WTC11 (cell line): ENCODE measurements at places on chromosomes 3 and 15. TPM values are rescaled to one million over a fixed set of nuclear protein-coding genes. Genes with fewer than 3 reads are reported as not detected.

The C3orf70 gene
- 0.64 to 0.70 TPM (median 0.69 TPM) in 3 replicates for total RNA-seq

The EPHA6 gene
- total RNA-seq = 2.1 to 3.5 TPM (median 3.3 TPM) in 3 replicates

The GXYLT2 gene
- 5.3 to 6.5 TPM (median 6.2 TPM) in 3 replicates for total RNA-seq

The PLIN1 gene
- 0.37 to 0.70 TPM (median 0.48 TPM) in 3 replicates for total RNA-seq

The COL6A6 gene
- total RNA-seq = 0.09 to 0.11 TPM (median 0.09 TPM) in 3 replicates

The ISLR gene
- 0.50 to 0.63 TPM (median 0.62 TPM) in 3 replicates for total RNA-seq

The THRB gene
- 4.5 to 5.8 TPM (median 4.8 TPM) in 3 replicates for total RNA-seq

The ALCAM gene
- total RNA-seq = 24.0 to 30.7 TPM (median 25.0 TPM) in 3 replicates

The SENP8 gene
- total RNA-seq = 6.0 to 6.8 TPM (median 6.3 TPM) in 3 replicates

DNA sequence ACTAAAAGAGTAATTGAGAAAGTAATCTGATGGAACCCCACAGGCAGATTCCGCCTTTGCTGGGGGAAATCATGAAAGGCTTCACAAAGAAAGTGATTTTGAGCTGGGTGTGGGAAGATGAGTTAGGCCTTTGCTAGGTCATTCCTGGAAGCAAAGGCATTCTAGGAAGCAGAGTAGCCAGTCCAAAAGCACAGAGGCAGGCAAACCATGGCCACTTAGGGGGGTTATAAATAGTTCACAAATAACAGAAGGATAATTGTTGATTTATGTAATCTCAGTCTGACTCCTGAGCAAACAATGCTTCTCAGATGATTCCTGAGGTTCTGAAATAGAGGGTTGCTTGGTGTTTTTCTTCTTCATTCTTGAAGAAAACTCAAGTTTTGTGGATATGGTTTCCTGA lies 576.3 kb downstream of the NTRK3 start:
- DNase-seq = no peak

DNA sequence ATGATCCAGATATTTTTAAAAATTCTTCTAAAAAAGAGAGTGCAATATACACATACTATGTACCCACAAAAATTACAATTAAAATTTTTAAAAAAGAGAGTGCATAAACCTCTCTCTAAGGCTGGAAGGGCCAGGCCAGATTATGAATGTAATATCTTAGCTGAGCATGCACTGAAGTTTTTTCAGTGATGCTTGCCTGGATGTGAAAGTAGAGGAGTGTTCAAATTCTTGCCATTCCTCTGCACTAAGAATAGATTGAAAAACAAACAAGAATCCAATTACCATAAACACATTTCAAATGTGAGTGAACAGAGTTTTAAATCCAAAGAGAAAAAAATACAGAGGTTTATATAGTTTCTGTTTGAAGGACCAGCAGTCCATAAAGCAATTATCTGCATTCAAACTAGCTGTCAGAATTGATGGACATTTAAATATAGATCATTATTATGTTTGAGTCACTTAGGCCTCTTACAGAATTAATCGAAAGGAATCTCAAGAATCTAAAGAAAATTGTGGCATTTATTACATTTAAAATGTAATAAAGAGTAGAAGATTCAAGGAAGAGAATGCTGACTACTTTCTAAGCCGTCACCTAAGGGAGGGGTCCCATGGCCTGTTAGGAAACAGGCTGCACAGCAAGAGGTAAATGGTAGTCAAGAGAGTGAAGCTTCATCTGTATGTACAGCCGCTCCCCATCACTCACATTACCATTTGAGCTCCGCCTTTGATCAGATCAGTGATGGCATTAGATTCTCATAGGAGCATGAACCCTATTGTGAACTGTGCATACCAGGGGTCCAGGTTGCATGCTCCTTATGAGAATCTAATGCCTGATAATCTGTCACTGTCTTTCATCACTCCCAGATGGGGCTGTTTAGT lies 159.3 kb upstream of the MDFIC2 start:
- DNase-seq = no peak

DNA sequence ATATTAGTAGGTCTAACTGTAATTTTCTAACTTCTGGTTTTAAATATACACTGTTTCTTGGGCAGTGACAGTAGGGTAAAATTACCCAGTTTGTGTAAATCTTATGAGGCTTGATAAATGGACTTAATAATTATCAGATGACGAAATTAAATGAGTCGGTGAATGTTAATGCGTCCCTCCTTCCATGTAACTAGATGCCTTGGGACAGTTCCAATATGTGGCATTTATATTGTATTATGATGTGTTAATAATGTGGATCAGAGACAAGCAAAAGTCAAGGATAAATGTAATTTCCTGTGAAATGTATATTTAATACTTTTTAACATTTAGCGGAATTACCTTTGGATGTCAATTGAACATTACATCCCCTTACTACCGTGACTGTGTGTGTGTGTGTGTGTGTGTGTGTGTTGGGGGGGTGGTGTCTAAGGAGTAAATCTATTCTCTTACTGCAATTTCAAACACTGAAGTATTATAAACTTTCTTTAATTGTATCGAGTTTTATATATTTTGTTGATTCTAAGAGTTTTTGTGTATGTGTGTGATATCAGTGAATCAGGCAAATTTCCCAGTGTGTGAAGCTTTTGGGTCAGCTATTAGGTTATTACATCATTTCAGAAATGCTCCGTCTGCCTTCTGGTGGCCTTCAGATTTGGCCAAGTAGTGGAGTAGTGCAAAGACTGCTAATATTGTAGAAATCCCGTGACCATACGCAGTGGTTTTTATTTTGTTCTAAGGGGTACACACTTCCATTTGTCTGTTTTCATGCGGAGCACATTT lies 50.1 kb downstream of the CNTN4 start:
- DNase-seq = no peak

DNA sequence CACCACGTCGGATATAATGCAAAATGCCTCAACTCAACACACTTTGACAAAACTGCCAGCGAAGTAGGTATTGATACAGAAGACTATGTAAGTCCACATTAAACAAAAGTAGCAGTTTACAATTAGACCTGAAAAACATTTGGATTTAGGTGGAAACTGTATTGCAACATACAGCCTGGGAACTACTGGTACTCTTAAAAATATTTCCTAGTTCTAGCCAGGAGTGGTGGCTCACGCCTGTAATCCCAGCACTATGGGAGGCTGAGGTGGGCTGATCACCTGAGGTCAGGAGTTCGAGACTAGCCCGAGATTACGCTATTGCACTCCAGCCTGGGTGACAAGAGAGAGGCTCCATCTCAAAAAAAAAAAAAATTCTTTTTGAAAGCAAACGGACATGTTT lies 246.2 kb downstream of the ZBTB20 start:
- DNase-seq = no peak

DNA sequence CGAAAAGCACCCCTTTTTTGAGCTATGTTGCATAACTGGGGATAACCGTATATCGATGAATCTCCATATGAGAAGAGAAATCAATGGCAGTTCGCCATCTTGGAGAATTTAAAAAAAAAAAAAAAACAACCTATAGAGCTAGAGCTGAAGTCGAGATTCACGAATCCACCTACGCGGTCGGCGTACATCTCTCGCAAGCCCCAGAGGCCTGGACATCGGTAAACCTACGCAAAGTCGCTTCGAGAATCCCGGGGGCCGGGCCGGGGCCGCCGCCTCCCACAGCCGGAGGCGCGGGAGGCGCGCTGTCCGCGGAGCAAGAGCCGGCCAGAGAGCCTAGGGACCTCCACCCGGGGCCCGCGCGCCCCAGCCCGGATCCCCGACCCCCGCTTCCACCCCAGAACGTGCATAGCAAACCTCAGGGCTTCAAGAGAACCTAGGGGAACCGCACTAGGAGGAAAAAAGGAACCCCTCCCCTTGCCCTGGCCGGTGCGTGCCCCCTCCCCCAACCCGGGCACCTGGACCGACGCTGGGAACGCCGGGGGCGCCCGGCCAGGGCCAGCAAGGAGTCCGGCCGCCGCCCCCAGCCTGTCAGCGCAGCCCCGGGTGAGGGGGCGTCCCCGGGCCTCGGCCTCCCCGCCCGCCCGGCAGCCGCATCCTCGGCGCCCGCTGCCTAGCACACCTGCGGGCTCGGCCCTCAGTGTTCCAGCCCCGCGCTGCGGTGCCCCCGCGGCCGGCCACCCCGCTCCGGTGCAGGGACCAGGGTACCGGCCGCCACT lies 567 bp downstream of the PFN2 start:
- DNase-seq = peak; percentile 75

GRCh38 chr3:49054344-49054862 lies 25.2 kb upstream of the IMPDH2 start:
- DNase-seq = no peak

DNA sequence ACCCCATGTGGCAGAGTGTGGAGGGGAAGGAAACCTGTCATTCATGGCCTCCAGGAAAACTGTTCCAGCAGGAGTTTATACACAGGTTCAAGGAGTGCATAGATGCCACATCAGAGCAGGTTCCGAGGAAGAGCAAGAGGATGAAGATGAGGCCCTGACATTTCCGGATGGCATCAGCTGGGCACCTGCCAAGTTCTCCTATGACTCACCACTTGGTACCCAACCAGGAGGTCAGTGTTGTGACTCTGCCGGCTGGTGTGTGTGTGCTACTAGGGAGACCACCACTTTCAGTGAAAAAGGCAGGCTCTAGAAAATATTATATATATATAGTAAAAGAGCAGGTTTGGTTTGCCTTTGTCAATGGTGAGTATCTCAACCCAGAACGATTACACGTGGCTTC lies 69.3 kb downstream of the NTRK3 start:
- DNase-seq = no peak

DNA sequence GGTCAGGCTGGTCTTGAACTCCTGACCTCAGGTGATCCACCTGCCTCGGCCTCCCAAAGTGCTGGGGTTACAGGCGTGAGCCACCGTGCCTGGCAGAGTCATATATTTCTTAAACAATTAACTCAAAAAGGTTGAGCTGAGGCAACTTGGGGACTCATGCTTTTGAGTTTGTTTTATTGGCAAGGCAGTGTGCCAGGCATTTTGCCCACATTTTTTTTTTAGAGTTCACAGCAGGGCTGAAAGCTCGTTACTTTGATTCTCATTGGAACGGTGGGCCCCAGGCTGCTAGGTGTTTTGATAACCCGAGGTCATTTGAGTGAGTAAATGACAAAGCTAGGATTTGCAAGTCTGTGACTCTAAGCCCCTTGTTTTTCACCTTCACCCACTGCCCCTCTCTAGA lies 76.2 kb downstream of the CCK start:
- DNase-seq = no peak

DNA sequence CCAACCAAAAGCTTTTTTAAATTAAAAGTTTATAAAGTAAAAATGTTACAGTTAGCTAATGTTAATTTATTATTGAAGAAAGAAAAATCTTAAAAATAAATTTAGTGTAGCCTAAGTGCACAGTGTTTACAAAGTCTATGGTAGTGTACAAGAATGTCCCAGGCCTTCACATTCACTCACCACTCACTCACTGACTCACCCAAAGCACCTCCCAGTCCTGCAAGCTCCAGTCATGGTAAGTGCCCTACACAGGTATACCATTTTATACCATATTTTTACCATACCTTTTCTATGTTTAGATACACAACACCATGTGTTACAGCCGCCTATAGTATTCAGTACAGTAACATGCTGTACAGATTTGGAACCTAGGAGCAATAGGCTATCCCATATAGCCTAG lies 29.1 kb downstream of the SSR3 start:
- DNase-seq = no peak

DNA sequence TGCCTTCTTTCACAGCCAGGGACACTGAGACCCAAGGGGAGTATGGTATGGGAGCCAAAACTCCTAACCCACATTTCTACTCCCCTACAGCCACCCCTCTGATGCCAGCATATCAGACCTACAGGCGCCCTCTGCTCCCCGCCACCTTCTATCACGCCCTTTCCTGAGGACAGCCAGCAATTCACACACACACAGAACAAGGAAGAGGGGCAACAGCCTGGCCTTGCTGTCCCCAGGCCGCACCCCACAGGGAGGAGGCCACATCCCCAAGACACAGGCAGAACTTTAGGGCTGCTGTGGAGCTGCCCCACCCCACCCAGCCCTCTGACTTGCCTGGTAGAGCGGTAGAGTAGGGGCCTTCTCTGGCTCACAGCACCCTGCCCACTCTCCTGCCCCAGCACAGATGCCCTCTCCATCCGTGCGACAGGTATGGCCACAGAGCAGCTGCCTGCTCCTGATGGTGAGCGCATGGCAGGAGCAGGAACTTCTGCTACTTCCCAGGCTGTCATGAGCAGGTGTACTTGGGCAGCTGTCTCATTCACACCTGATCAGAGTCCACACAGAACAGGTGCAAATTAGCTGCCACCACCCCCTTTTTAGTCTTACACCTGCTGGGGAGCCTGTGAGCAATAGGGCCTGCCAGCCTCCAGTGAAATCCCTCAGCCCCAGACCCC lies 33.4 kb downstream of the CCDC33 start:
- DNase-seq = no peak

DNA sequence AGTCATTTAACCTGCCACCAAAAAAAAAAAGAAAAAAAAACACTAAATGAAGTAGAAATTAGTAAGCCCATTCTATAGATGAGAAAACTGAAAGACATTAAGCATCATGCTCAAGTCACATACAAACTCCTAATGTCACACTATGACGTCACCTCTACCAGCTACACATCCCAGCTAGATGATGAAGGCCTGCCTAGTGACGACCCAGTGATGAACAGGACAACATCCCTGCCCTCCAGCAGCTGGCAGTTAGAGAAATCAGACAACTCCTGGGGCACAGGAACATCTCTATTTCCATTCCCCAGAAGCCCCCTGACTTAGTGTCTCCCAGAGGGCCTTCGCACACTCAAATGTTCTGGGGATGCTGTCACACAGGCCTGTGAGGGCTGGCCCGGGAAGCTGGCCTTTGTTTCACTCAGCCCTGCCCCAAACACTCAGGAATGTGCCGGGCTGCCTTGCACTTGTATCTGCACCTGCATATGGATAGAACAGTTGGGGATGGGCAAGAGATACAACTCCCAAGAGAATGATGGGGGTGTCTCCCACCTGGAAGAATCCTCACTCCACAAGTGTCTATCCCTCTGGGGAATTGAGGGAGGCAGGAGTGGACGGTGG lies 7.0 kb upstream of the HAPLN3 start:
- DNase-seq = no peak

DNA sequence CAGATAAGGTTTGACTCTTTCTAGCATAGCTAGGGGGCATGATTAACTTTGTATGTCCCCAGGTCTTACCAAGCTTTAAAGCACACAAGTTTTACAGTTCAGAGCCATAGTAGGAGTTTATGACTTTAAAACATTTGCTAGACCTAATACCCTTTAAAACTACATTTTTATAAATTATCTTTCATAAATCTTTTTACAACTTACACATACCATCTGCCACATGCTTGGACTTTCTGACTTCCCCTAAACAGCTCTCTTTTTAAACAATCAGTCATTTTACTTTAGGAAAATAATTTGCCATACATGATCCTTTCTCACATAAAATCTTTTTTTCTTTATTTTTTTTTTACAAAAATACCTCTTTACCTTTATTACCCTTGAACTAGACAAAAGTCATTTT lies 735.3 kb upstream of the CADM2 start:
- DNase-seq = no peak
